Activated CD4-positive, alpha-beta T cell treated with anti-CD3 and anti-CD28 coated beads for 24 hours (primary cell): ENCODE measurements at places on chromosomes 16 and 17.

GRCh38 chr17:64126918-64127317 lies 3.0 kb downstream of the ERN1 start:
- DNase-seq, result no peak

DNA sequence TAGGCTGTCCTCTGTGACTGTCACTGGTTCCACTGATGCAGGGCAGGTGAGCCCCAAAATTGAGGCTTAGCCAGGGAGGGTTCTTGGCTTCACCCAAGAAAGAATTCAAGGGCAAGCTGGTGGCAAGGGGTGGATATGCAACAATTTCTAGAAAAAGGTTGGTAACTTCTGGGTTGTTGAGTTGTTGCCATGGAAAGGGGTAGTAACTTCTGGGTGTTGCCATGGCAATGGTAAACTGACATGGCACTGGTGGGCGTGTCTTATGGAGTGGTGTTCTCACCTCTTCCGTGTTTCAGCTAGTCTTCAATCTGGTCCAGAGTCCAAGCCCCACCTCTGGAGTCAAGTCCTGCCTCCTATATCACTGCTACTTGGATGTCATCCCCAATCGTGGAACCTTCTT lies 9.5 kb upstream of the GUCY2D start:
- DNase-seq, result no peak

DNA sequence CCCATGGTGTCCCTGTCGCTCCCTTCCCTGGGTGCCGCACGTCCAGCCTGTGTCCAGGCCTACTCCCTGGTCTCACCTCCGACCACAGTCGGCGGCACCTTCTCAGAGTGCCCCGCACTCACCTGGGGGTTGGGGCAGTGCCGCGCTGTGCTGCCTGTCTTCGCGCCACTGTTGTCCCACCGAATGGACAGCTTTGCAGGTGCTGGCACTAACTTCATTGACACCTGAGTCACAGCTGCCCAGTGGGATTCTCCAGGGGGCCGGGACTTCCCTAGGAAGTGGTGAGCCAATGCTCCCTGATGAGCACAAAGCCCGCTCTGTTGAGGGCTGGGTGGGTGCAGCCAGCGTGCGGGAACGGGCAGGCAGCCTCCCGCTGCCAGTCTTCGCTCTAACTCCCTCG lies 24.3 kb upstream of the DBNDD1 start:
- no peak for DNase-seq

- DNase-seq, result no peak
Measured at GRCh38 chr16:30445149-30445407, 596 bp downstream of the SEPHS2 start.
